ENCODE measurements at places on chromosomes 16 and 17.
A peak's percentile ranks its signal among the peaks of the same experiment; 100 is the strongest.

DNA sequence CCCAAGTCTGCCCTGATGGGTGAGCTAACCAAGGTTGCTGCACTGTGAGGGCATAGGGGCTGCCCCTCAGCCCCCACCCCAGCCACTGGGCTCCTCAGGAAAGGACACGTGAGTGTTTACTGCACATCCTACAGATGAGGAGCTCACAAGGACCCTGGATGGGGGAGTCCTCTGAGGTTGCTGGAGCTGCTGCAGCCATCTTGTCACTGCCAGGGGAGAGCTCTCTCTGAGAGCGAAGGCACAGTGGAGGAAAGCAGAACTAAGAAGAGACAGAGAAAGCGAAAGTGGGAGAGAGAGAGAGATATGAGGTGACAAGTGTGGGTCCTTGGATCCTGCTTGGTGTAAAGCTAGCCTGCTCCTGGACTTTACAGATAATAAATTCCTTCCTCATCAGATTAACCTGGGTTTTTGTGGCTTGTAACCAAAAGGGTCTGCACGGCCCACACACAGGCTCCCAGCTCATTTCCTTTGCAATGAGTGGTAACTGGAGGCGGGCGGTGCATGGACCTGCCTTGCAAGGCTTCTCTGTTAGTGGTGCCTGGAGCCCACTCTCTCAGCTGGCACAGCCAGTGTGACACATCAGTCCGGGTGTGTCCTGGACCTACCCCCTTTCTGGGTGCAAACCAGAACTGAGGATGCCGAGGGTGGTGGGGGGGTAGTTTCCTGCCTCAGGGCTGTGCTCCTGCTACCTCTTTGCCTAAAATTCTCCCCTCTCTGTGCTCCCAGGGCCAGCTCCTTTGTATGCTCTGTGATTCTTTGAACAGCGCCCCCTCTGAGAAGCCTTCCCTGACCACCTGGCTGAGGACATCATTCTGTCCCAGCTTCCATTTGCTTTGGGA, 14.2 kb downstream of the SNX20 start:
- DNase-seq, result no peak

DNA sequence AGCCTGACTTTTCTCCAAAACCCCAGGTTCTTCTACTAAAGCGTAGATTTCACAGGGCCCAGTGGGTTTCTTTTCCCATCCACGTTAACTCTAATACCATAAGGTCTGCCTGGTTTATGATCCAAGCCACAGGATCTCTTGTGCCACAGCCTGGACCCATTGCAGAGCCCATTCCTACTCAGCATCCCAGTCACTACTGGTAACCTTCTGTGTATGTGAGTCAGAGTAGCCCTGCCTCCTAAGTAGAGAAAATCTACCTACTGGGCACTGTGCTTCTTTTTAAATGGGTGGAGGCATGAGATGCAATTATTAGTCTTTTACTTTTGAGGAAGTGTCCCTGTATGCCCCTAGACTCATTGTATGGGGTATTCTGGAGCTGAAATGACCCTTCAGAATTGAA, 13.5 kb downstream of the CCL11 start:
- DNase-seq, result no peak

DNA sequence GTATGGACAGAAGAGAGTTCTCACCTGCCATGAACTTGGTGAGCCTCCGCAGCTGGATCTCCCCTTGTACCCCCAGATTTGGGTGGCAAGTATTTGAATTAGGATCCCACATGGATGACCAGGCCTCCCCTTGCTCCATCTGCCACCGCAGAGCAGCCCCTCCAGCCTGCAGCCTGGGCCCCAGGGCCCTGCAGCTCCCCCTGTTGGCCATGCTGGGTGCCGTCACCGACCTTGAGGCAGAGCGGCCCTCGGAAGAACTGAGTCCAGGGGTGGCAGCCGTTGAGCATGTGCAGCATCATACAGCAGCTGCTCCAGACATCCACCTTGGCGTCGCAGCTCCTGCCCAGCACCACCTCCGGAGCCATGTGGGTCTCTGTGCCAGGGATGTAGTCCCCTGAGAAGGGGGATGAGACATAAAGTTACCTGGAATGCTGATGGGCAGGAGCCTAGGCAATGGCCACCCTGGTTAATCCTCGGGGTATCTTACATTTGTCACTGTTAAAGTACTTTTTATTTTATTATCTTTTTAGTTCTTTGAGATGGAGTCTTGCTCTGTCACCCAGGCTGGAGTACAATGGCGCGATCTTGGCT, 9.0 kb upstream of the SPATA32 start:
- peak; percentile 39 for DNase-seq

GRCh38 chr17:80916246-80916645, 75.4 kb upstream of the CHMP6 start:
- DNase-seq, result no peak

- no peak for DNase-seq
Measured at GRCh38 chr17:67041941-67042899, 2.1 kb upstream of the CACNG1 start.

DNA sequence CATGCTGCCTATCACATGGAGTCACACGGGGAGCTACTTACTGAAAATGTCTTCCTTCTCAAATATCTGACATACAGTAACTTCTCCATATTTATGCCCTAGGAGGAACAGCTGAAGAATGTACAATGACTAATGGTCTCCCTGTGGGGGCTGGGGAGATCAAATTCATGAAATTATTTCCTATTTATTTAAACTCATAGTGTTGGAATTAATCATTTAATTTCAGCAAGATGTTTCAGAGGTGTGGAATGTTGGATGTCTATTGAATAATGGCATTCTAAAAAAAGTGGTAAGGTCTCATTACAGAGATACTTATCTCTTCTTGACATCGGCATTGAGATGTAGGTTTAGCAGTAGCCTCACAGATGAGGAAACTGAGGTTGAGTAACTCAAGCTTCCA, 214.3 kb upstream of the CDH11 start:
- no peak for DNase-seq

- peak; percentile 84 for DNase-seq
Measured at GRCh38 chr16:27401768-27402568, at the start of gene IL21R. TSS of gene IL21R (plus strand) at chr16:27402174. CDS start at chr16:27430072, 27,898 bp downstream.

GRCh38 chr16:4402439-4403132, 13.8 kb downstream of the CORO7 start:
- DNase-seq, result no peak

DNA sequence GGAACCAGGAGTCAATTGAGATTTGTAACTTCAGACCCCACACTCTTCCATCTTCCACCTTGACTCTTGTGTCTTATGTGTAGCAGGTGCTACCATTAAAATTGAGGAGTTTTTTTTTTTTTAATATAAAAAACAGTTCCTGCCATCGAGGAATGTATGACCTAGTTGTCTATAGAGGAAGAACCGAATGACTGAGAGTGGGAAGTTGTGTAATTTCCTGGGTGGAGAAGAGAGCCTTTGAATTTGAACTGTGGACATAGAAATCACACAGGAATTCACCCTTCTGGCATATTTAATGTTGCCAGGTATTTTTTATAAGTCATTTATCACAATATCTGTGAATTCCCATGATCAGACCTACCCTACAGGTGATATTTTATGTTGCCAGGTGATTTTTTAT, 22.0 kb downstream of the SP2 start:
- DNase-seq, result peak; percentile 38

GRCh38 chr16:68233085-68233834, 2.7 kb downstream of the ESRP2 start:
- DNase-seq, result no peak

- DNase-seq, result no peak
Measured at GRCh38 chr16:72944757-72945485, 103.0 kb downstream of the ZFHX3 start.

DNA sequence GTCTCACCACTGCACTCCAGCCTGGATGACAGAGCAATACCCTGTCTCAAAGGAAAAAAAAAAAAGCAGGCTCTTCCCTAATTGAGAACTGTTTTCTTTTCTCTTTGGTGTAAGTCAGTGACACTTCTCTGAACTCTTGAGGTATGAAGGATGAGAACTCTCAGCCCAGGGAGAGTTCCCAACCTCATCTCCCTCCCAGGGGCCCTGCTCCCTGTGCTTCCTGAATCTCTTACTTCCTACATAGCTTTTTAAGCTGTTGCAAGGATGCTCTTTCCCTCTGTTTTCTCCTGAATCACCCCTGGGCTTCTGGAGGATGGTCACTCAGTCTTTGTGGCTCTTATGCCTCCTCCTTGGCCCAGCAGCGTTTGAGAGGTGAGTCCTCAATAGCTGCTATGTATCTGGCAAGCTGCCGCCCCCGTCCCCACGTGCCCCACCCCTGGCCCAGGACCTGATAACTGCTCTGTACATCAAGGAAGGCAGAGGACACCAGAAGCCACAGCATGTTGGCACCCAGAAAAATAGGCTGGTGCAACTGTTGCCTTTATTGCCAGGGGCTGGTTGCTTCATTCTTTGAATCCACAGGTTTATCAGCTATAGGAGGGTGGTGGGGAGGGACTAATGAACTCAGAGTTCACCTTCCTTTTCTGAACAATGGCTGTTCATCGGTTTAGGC, 24.0 kb downstream of the IGF2BP1 start:
- DNase-seq, result no peak

DNA sequence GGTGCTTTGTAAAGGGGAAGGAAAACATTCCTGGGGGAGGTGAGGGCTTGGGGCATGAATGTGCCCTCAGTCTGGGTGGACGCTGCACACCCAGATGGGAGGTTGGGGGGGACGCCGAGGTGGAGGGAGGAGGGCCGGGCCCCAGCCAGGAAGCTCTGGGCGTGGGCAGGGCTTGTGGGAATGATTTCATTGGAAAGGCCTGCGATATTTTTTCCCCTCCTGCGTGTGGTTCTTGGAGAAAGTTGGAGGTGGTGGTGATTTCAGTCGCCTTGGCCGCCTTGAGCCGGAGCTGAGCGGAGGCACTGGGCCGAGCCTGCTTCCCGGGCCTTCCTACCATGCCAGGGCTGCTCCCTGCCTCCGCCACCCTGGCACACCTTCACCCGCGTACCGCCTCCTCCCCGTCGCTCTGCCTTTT, 26.4 kb upstream of the CLEC18A start:
- DNase-seq, result no peak

DNA sequence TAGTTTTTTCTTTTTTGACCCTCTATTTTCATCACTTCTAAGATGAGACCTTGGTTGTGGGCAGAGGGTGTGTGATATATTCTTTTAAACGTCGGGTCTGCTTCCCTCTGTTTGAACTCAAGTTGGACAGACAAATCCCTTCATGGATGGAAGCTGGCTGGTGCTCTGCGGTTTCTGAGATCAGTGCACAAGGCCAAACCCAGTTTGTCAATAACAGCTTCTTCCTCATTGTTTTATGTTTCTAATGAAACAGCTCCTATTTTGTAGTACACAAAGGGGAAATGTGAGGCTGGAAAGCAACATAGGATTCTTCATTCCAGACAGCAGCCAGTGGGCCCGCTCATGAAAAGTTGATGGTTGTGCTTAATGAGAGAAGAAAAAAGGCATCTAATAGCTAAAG, 159.6 kb downstream of the PRKCA start:
- no peak for DNase-seq

DNA sequence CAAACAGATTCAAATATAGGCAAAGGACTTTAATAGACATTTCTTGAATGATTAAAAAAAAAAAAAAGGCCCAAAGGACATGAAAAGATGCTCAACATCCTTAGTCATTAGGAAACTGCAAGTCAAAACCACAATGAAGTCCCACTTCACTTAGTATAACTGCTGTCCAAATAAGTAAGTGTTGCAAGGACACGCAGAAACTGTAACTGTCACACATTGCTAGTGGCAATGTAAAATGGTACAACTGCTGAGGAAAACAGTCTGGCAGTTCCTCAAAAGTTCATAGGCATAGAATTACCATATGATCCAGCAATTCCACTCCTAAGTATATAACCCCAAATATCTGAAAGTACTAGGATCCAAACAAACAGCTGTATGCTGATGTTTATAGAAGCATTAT, 112.7 kb downstream of the BRIP1 start:
- DNase-seq, result peak; percentile 76

DNA sequence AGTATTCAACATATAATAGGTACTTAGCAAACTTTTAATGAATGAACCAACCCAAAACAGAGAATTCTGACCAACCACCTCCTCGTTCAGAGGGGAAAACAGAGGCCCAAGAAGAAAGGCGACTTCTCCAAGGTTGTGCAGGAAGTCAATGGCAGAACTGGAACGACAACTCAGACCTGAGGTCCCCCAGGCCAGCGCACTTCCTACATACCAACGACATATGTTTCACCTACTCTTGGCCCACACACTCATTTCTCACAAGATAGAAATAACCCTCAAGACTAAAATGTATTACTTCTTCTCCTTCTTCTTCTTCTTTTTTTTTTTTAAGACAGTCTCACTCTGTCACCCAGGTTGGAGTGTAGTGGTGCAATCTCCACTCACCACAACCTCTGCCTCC, 14.4 kb downstream of the CHCT1 start:
- no peak for DNase-seq

DNA sequence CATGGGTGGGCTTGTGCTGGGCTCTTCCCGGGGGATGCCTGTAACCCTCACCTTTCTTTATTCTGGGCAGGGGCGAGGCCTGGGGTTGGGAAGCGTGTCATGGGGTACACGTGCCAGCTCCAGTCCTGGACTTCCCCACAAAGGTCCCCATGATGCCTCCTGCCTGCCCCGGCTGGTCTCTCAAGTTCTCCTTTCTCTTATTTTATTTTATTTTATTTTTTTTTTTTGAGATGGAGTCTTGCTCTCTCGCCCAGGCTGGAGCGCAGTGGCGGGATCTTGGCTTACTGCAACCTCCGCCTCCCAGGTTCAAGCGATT, 8.6 kb downstream of the ATP2A3 start:
- DNase-seq, result no peak

DNA sequence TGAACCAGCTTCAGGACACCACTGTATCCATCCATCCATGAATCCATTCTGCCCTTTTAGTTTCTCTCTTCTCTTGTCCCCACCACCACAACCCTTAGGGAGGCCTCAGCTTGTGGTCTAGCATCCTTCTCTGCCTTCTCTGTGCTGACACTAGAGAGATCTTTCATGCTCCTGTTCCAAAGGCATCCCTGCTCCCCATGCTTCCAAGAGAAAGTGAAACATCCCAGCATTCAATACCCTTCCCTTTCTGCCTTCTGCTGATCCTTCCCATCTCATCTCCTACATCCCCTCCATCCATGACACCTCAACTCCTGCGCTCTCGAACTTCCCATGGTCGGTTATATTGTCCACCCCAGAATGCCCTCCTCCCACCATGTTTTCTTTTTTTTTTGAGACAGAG, 10.0 kb downstream of the RAPGEFL1 start:
- no peak for DNase-seq
